T-helper 2 cell (primary cell): ENCODE measurements at places on chromosomes 3 and 15.
A peak's percentile ranks its signal among the peaks of the same experiment; 100 is the strongest.

DNA sequence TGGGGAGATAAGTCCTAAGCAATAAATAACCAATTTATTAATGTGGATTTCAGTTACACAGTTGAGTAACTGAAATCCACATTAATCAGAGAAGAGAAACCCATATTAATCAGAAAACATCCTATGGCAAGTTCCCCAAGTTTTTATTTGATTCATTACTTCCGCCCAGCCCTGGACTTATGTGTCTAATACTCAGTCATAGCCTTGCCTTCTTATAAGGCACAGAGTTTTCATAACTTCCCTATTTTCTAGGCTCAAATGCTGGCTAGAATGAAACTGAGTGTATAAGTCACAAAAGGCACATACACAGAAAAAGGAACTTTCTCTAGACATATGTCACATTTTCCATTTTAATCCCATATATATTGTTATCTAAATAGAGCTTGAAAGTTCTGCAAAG, 28.8 kb downstream of the CD47 start:
- no peak for DNase-seq

DNA sequence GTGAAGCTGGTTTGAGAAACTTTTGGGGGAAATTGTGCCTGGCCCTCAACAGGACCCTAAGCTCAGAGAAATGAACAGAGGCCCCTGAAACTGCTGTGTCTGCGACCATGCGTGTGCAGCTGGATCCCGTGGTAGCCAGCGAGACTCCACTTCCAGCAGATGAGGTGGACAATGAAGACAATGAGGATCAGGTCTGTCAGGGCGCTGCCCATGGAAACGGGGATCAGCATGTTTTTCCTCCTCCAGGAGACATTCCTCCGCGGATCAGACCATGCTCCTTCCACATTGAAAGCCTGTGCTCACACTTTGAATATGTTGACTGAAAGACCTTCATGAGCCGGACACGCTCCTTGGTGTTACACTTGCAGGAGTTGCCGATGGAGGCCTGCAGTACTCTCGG, 1439.8 kb upstream of the ALCAM start:
- no peak for DNase-seq

DNA sequence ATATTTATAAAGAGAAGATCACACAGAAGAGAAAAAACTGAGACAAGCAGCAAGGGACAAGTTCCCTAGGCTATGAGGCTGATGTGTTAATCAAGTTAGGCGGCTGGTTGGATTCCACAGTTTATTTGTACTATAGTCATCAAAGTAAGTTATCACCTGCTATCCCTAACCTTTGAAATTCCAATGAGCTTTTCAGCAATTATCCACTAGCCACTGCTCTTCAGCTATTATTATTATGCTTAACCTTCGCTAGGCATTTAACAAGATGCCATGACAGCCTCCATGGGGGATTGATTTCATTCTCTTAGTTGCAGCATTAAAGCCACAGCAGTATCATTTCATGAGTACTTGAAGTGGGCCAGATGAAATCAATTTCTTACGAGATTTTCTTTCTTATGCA, 699.5 kb upstream of the NAALADL2 start:
- no peak for DNase-seq

GRCh38 chr3:71421820-71422566, 161.5 kb downstream of the FOXP1 start:
- DNase-seq: peak; percentile 60

DNA sequence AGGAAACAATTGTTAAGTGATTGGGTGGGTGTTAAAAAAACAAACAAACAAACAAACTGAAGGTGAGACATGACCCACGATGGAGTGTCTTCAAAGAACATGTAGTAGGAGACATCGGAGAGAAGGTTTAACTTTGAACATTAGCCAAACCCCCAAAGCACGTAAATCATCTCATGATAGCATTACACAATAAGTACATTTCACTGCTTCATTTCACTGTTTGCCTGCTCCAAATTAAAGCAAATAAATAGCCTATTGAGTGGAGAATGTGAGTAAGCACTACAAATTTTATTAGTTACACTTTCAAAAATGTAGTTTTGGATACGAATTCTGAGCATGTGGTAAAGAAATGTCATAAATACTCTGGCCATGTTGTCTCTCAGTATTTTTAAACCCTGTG, 287.0 kb downstream of the SI start:
- no peak for DNase-seq

GRCh38 chr3:131903988-131904415, 130.8 kb downstream of the CPNE4 start:
- DNase-seq: no peak

GRCh38 chr3:46481636-46482035, 16.1 kb upstream of the RTP3 start:
- DNase-seq: no peak

- no peak for DNase-seq
Measured at GRCh38 chr3:155102329-155102728, 22.2 kb downstream of the MME start.

GRCh38 chr3:154184582-154184981, 63.4 kb downstream of the ARHGEF26 start:
- no peak for DNase-seq

GRCh38 chr3:110856916-110857315, 214.7 kb upstream of the NECTIN3 start:
- no peak for DNase-seq

GRCh38 chr3:136787349-136787748, 31.6 kb upstream of the SLC35G2 start:
- peak; percentile 75 for DNase-seq

- DNase-seq: no peak
Measured at GRCh38 chr15:70495991-70496599, 267.3 kb downstream of the UACA start.

GRCh38 chr15:65042776-65043327, 2.3 kb upstream of the SLC51B start:
- DNase-seq: no peak

DNA sequence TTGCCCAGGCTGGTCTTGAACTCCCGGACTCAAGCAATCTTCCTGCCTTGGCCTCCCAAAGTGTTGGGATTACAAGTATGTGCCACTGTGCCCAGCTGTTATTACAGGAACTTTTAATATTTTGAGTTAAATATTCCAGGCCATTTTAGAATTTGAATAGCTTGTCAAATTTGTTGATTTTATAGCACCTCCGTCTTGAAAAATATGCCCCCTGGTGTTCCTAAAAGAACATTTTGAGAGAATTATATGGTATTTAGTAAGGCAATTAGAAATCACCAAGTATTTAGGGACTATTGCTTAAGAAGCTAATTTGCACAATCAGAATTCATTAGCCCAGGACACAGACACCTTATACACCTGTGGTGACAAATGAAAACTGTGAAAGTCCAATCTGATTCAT, 23.7 kb downstream of the PDE8A start:
- DNase-seq: no peak

DNA sequence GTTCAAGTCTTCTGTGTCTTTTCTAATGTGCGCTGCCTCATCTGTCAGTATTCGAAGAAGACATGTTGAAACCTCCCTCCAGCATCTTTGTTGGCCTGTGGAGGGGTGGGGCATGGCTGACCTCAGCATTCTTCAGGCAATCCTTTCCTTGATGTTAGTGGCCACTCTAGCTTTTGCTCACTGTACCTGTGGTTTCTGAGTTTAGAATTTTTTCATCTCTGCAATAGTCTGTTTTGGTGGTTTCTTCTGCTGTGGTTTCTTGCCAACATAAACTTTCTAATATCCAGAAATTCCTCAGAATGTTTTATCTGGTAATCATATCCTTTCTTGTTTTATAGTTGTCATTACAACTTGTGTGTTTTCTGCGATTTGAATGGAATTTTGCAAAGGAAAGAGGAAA, 251.3 kb upstream of the NR2E3 start:
- DNase-seq: no peak

- DNase-seq: no peak
Measured at GRCh38 chr3:64675687-64676247, 12.0 kb downstream of the ADAMTS9 start.

DNA sequence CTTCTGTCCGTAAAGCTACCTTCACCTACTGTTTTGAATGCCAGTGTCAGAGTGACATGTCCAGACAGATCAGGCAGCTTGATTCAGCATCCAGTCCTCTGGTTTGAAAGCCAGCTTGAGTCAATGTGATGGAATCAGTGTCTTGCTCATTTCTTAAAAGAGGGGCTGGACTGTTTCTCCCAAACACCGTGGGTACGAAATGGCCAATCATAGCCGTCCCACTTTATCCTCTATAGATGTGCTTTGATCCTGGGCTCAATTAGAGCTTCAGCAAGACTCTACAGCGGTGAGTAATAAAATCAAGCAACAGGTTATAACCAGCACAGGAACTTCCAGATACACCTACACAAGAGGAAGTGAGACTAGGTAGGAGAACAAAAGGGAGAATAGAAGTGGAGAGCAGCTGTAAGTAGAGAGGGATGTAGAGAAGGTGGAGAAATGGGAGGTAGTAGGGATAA, 17.0 kb upstream of the OR5K1 start:
- DNase-seq: no peak

- no peak for DNase-seq
Measured at GRCh38 chr3:125212091-125212508, 448 bp downstream of the SLC12A8 start.

GRCh38 chr3:108159865-108160264, 62.4 kb downstream of the IFT57 start:
- DNase-seq: no peak

DNA sequence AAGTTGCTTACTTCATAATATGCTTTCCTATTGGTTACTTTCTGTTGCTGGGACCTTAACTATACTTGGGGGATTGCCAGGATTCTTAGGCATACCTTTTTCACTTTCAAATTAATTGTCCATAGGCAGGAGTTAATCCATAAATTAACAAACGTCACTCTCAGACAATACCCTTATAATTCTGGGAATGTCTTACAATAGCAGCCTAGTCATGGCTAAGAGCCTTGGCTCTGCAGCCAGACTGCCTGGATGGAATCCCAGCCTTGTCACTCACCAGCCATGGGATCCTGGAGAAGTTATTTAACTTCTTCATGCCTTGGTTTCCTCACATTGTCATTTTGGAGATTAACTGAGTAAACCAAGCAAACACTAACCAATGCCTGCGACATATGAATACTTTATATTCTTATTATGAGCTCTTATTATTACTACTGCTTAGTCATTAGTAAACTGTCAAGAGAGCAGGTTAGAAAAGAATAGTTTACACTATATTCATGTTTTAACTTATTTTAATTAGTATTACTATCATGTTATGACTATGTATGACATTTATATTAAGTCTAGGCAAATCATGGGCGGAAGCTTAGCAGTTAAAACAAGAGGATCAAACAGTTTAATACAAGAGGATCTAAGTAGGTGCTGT, 29.0 kb downstream of the GYG1 start:
- no peak for DNase-seq

GRCh38 chr15:50262533-50262932, 3.0 kb downstream of the HDC start:
- no peak for DNase-seq

DNA sequence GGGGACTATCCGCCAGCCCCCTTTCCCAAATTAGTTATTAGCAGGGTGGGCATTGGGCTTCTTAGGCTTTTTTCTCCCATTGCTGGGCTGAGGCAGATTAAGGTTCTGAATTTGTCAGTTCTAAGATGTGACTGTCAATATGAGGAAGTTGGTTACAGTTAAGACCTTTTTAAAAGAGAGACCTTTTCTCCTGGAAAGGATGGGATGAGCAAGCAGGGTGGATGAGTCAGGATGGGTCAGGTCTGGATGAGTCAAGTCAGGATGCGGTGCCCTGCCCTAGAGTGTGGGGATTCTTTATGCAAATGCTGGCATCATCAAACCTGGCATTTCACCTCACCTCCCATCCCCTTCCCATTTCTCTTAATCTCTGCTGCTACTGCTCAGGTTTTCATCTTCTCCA, 1.9 kb downstream of the AEN start:
- DNase-seq: peak; percentile 37

DNA sequence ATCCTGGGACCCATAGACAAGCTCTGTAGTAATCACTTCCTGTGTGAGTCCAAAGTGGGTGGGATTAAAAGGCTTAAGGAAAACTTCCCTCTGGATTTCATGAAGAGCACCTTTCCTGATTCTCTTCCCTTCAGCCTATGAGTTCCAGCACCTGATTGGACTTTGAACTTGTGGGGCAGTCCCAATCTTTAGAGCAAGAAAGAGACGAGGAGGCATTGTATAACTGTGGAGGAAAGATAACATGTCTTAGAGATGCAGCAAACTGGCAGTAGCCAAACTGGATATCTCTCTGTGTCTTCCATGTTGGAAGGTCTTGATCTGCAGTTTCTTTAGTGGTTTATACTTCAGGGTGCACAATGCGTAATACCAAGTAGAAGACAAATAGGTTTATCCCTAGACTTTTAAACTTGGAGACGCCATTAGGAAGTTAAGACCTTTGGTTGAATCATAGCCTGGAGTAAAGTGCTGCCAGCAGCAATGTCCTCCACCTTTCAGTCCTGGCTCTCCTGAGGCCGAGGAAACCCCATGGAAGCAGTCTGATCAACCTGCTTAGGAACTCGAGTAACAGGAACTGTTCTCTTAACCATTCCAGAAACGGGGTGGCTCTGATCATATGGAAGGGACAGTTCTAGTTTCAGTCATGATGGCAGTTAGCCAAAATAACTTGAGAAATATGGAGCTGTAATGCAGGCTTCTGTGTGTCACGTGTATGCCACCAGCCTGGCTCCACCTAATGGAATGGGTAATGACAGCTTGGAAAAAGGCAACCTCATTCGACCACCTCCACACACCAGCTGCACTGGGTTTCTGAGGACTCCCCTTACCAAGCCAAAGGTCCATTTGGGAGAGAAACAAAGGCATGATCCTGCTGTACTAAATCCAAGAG, 4.7 kb downstream of the EIF1B start:
- no peak for DNase-seq

DNA sequence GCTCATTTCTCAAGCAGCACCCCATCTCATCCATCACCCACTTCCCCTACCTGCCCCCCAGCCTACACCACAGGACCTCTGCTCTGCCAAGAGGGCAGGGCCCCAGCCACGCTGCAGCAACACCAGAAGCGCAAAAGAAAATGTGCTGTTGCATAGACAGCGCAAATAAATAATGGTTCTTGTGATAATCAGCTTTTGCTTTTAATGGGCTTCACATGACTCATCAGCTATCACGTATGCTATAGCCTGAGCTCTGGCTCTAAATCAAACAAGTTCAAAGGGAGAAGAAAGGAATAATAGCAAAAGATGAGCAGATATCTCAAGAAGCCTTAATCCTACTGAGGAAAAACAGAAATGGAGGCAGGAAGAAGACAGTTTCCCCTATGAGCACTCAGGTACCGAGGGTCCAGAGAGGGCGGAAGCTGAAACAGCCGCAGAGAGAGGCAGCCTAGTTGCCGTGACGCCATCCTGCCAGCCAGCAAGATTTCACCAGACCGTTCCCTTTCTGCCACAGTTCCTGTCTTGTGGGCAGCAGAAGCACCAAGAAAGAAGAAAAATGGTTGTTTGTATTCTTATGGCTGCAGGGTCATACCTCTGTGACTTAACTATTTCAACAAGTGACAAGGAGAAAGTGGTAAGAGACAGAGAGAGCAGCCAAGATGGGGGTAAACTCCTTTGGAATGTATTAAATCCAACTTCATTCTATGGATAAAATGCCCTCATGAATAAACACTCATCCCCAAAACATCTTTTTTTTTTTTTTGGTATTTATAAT, 22.0 kb downstream of the RAB27A start:
- DNase-seq: peak; percentile 65

- no peak for DNase-seq
Measured at GRCh38 chr3:103218793-103219192, 784.0 kb downstream of the ZPLD1 start.

- DNase-seq: no peak
Measured at GRCh38 chr15:95176794-95177577, 945.6 kb downstream of the MCTP2 start.
